Activated B cell treated with CpG ODN at 0.5 μM for 24 hours (primary cell): ENCODE measurements at places on chromosomes 4 and X.

DNA sequence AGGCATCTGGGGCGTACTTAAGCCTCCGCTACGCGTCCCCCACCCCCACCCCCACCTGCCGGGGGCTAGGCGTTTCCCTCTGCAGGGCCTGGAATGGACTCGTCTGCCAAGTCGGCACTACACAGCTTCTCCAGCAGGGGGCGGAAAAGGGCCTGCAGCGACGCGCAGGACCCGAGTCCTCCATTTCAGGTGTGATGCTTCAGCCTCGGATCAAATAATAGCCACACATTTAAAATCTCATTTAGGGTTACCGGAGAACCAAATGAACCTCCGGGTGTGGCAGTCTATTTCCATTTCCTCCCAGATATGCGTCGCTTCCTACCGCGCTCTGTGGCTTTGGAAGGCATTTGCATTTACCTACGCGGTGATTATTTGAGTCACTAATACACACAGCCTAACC lies 2.9 kb downstream of the PAK3 start:
- no peak overlapping the region for H3K27ac ChIP-seq
- peaks cover 9% of the 10 kb centered on the region for H3K27me3 ChIP-seq
- H3K4me3 ChIP-seq = peak overlapping the region; percentile 60
- H3K4me1 ChIP-seq = peaks cover 18% of the 10 kb centered on the region
- DNase-seq = no peak

- no peak for DNase-seq
- H3K36me3 ChIP-seq = peaks cover 77% of the 10 kb centered on the region
- H3K27ac ChIP-seq = peak overlapping the region; percentile 80
- H3K4me3 ChIP-seq = peak overlapping the region; percentile 54
Observed at GRCh38 chr4:163568843-163569242, 74.4 kb downstream of the TMA16 start.

DNA sequence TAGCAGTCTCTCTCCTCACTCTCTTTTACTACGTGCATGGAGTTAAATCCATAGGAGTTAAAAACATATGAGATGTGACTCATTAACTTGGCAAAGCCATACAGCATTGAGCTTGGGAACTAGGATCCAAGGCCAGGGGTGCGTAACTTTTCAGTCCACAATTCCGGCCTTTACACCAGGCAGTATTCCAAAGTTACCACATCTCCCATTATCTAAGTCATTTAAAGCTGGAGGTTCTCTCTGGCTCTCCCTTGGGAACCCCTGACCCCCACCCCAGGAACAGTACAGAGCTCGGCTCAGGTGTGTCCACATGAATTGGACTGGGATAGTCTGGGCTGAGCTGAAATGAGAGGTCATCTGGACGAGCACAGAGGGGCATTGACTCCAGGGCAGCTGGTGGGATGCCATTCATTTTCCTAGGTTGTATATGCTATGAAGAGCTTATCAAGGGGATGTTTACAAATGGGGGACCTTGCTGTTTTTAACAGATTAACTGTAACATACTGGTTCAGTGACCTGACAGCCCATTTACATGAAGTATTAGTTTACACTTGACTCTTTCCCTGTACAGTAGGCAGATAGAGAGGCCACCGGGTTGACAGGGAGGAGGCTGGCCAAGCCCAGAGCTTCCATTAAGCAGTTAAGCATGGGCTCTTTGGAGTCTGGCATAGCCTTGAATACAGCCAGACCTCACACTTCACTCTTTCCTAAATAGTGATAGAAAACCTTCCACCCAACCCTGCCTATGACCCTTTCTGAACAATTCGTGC lies 128.8 kb downstream of the RAB28 start:
- H3K4me3 ChIP-seq = no peak overlapping the region
- no peak overlapping the region for H3K27ac ChIP-seq
- H3K36me3 ChIP-seq = peaks cover 6% of the 10 kb centered on the region
- no peaks in the 10 kb centered on the region for H3K4me1 ChIP-seq

- no peak overlapping the region for H3K4me3 ChIP-seq
- no peaks in the 10 kb centered on the region for H3K27me3 ChIP-seq
- no peak overlapping the region for H3K27ac ChIP-seq
- no peaks in the 10 kb centered on the region for H3K4me1 ChIP-seq
Observed at GRCh38 chrX:111254896-111255693, 15.2 kb downstream of the CAPN6 start.

GRCh38 chr4:52822972-52823701 lies 39.0 kb upstream of the RASL11B start:
- no peaks in the 10 kb centered on the region for H3K36me3 ChIP-seq
- H3K27ac ChIP-seq = no peak overlapping the region
- no peak overlapping the region for H3K4me3 ChIP-seq

- no peaks in the 10 kb centered on the region for H3K27me3 ChIP-seq
- H3K27ac ChIP-seq = no peak overlapping the region
- peaks cover 30% of the 10 kb centered on the region for H3K4me1 ChIP-seq
- peaks cover 37% of the 10 kb centered on the region for H3K36me3 ChIP-seq
- DNase-seq = no peak
- H3K4me3 ChIP-seq = no peak overlapping the region
Observed at GRCh38 chrX:74603040-74603439, 11.4 kb downstream of the RLIM start.

DNA sequence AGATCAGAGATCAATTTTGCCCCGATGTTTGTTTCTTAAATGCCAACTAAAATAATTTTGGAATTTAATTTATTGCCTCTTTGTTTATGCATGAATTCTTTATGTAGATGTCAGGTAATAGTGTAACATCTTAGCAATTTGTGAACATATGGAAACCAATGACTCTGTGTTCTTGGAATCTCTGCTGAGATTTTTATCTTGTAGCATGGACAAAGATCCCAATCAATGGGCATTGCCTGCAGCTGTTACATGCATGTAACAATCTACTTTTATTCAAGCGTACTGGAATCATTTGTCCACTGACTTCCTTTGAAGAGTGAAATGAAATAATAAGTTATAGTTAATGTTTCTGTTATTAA lies 61.6 kb upstream of the ARSJ start:
- H3K4me3 ChIP-seq = no peak overlapping the region
- no peaks in the 10 kb centered on the region for H3K27me3 ChIP-seq
- no peaks in the 10 kb centered on the region for H3K36me3 ChIP-seq

- H3K4me1 ChIP-seq = peaks cover 17% of the 10 kb centered on the region
- no peaks in the 10 kb centered on the region for H3K36me3 ChIP-seq
- H3K4me3 ChIP-seq = no peak overlapping the region
- H3K27me3 ChIP-seq = no peaks in the 10 kb centered on the region
- no peak overlapping the region for H3K27ac ChIP-seq
- no peak for DNase-seq
Observed at GRCh38 chrX:9988762-9989161, 21.6 kb downstream of the CLDN34 start.

DNA sequence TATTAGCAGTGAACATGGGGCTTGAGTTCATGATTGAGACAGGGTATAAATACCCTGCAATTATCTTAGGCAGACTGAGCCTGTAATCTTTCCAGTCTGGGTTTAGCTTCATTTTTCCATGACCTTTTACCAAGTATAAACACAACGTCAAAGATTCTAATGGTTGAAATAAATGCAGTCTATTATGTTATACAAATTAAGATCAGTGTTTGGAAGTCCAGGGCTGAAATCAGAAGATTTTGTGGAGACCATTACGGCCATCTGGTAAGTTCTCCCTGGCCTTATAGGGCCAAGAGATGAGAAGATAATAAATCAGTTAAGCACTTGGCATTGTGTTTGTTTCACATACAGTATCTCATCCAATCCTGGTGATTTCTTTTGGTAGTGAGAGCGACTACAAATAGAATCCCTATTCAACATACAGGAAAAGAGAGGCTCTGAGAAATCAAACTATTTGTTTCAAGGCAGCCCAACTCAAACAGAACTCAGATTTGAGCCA lies 425.8 kb downstream of the PACRGL start:
- H3K27me3 ChIP-seq = no peaks in the 10 kb centered on the region
- no peak overlapping the region for H3K27ac ChIP-seq
- no peaks in the 10 kb centered on the region for H3K36me3 ChIP-seq
- no peak for DNase-seq
- H3K4me1 ChIP-seq = no peaks in the 10 kb centered on the region

DNA sequence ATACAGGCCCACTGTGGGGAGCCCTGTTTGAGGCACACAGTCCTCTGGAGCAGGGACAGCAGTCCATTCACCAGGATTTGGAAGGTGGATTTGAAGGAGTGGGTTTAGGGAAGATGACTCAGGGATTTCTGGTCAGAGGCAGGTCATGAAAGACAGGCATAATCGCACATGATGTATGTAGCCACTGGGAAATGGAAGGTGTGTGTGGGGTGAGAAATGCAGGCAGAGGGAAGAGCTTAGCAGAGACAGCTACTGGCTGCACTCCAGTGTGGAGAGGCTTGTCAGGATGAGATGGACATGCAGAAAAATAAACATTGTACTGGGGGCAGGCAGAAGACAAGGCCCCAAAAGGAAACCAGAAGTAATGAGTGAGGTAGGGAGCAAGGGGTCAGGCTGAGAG lies 85.2 kb upstream of the STS start:
- peaks cover 36% of the 10 kb centered on the region for H3K4me1 ChIP-seq
- H3K27me3 ChIP-seq = no peaks in the 10 kb centered on the region
- H3K4me3 ChIP-seq = no peak overlapping the region
- no peak for DNase-seq

DNA sequence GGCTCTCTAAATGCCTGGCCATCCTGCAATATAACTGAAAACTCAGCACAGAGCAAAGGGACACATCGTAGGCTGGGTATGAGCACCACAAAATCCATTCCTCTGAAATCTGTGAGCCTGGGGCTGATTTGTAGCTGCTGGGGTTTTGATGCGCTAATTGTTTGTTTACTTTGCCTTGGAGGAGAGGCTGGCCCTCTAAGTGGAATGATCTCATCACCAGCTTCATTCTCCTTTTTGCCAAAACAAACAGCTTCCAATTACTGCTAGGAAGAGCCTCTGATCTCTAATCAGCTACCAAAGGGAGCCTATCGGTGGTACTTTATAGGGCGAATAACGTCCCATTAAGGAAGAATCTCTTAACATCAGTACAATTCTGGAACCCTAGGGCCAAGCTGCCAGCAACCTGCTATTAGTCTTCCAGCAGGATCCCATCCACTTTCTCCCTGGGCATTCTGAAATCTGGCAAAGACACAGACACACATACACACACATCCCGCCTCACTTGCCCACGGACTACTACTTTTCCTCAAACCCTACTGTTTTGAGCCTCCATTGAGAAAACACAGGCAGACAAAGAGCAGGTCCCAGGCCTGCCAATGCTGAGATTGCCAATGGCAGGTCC lies 5.8 kb downstream of the ANOS1 start:
- no peak overlapping the region for H3K4me3 ChIP-seq
- no peak for DNase-seq
- H3K36me3 ChIP-seq = no peaks in the 10 kb centered on the region
- H3K27me3 ChIP-seq = peaks cover 4% of the 10 kb centered on the region
- H3K27ac ChIP-seq = no peak overlapping the region
- H3K4me1 ChIP-seq = no peaks in the 10 kb centered on the region

DNA sequence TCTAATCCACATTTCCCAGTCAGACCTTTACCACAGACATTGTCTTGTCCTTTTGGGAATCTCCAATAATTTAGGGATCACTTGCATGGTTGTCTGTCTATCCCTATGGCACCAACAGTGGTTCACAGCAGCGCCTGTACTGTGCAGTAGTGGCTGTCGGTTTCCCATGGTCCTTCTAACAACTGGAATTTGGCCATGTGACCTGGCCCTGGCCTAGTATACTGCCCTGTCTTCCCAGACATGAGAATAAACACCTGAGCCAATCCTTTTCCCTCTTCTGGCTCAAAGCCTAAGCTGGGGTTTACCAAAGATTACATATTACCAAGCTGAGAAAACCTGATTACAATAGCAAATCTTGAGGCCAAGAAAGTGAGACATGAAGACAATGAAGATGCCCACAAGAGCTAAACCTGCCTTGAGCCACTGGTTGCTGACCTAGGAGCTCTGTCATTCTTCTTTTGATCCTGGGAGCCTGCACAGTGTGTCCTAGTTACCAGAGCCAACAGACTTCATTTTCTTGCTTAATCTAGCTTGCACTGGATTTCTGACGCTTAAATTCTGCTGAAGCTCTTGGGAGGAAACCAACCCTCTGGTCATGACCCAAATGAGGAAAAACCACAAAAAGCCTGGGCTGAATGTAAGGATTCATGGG lies 92.1 kb downstream of the SCD5 start:
- H3K4me1 ChIP-seq = no peaks in the 10 kb centered on the region
- no peak for DNase-seq
- H3K36me3 ChIP-seq = no peaks in the 10 kb centered on the region
- H3K27me3 ChIP-seq = peaks cover 14% of the 10 kb centered on the region
- no peak overlapping the region for H3K27ac ChIP-seq

GRCh38 chr4:129929052-129929451 lies 833.1 kb downstream of the C4orf33 start:
- no peaks in the 10 kb centered on the region for H3K4me1 ChIP-seq
- H3K27me3 ChIP-seq = no peaks in the 10 kb centered on the region
- no peak overlapping the region for H3K27ac ChIP-seq
- no peaks in the 10 kb centered on the region for H3K36me3 ChIP-seq
